NCI-H345 (cell line): ENCODE measurements at places on chromosomes 16 and 17.

DNA sequence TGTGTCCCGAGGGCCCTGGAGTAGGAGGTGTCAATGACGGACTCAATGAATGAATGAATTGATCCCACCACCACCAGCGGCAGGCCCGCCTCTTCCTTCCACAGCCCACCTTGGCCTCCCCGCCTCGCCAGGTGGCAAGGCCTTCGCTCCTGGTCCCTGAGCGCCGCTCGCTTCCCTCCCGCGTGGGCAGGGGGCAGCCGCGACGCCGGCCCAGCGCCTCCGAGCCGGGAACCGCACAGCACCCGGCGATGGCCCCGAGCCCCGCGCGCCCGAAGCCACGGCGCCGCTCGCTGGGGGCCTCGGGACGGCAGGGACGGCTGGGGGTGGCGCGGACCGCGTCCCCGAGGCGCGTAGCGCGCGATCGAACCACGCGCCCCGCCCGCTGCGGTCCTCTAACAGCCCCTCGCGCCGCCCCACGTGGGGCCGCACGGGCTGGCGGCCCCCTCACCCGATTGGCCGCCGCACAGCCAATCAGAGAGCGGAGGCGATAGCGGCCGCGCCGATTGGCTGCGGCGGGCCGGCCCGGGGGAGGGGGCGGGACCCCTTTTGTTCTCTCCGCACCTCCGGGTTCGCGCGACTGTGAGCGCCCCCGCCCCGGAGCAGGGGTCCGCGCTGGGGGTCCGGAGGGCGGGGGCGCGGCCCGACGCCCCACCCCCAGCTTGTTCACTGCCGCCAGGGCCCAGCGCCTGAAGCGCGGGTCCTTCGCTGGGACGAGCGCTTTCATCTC is 31.4 kb downstream of the ACTG1 start:
- DNase-seq = peak; percentile 88

GRCh38 chr17:40525294-40525693 is 23.9 kb upstream of the TNS4 start:
- DNase-seq = no peak

DNA sequence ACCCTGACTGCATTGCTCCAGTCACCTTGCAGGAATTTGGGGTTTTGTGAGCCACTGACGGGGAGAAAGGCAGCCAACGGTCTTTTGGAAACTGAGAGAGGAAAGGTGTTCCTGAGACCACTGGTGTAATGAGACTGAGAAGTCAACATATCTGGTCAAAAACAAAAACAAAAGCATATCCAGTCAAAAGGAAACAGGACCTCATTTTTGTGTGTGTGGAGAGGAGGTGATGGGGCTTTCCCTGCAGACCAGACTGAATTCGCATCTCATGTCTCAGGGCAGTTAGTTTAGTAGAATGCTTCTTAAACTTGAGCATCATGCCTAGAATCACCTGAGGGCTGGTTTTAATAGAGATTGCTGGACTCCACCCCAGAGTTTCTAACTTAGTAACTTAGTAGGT is 198.4 kb downstream of the COPRS start:
- no peak for DNase-seq

GRCh38 chr17:72143245-72143644 is 22.4 kb downstream of the SOX9 start:
- peak; percentile 8 for DNase-seq

DNA sequence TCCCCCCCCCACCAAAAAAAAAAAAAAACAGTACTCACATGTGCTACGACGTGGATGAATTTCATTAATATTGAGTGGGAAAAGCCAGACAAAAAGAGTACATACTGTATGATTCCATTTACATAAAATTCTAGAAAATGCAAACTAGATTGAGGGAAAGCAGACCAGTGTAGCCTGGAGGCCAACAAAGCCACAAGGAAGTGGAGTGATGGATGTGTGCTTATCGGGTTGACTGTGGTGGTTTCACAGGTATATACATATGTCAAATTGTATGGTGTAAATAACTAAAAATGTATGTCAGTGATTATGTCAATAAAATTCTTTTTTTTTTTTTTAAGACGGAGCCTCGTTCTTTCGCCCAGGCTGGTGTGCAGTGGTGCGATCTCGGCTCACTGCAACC is 1.9 kb upstream of the PLD6 start:
- DNase-seq = no peak

DNA sequence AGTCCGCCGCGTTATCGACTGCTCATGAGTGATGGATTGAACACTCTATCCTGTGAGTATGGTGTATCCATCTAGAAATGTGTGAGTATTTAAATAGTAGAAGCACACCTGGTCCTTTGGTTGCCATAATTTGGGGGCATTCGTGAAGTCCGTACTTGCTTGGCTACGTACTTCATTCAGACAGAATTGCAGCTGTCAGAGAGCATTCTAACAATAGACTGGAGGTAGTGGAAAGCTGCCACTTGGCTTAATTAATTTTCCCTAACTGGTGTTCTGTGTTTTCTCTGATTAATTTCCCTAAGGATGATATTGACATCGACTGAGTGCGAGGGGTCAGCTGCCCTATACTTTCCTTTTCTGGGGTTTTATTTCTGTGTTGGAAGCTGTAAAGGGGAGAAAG is 14.1 kb downstream of the RPA1 start:
- no peak for DNase-seq

- DNase-seq = no peak
These were observed 41.2 kb upstream of the NDRG4 start for GRCh38 chr16:58458606-58459343.

GRCh38 chr16:85134076-85134788 is 22.0 kb upstream of the CIBAR2 start:
- no peak for DNase-seq

- no peak for DNase-seq
These were observed 29.2 kb downstream of the CLUH start for GRCh38 chr17:2682176-2682938.

DNA sequence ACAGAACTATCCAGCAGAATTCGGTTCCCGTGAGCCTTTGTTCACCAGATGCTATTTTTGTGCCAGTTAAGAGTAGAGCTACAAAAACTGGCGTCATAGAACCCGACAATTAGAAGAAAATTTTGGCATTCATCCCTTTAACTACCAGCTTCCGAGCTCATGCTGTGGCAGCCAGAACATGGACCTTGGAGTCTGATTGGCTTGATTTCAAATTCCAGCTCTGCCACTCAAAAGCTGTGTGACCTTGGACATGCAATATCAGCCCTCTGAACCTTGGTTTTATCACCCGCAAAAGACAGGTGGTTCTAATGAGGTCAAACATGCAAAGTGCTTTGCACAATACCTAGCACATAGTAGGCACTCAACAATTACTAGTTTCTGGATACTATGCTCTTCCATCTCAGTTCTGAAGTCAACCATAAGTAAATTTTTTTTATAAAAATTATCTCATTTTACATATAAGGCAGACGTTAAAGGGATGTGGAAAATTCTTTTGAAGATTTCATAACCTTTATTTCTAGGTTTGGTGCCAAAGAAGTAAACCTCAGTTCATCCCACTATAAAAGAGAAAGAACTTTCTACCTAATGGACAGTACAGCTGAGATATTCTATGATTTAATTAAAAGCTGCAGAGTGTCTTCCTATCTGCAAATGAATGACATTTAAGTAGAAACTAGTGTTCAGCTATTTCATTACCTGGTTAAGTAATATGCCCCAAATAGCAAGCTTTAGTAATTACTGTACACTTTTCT is 331.5 kb downstream of the HAPSTR1 start:
- DNase-seq = no peak

DNA sequence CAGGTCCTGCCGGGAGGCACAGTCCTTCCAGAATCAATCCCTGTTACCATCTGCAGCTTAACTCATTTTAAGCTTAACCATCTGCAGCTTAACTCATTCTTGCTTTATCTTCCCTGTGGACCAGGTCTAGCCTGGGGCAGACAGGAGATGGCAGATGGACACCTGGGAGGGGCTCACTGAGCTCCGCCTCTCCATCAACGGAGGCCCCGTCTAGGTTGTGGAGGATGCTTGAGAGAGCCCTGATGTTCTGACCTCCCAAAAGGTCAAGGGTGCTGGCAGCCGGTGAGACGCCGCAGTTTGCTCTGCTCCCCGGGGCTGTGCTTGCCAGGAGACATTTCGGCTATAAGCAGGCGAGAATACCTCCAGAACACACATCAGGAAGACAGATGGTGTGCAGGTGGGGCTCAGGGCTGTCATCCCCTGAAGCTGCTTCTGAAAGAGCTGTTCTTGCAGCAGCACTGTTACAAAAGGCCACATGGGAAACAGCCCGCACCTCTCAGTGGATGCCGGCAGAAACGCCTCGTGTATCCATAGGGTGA is 41.3 kb downstream of the BAIAP2 start:
- no peak for DNase-seq

DNA sequence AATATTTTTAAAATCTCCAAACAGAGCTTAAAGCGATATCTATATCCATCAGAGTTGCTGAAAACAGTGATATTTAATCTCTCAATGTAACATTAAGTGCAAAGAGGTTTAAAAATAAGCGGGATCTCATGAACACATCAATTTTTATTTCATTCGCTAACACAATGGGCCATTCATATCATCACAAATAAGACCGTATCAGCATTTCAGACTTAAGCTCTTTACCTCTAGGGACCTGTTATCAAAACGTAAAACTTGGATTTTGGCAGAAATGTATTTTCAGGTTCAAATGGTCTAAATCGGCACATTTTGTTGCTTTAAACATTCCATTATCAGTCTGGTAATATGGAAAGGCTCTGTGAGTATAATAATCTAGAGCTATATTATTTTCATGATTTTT is 77.9 kb downstream of the TOX3 start:
- DNase-seq = no peak

- no peak for DNase-seq
These were observed 389.8 kb downstream of the SEC14L1 start for GRCh38 chr17:77530591-77530990.

DNA sequence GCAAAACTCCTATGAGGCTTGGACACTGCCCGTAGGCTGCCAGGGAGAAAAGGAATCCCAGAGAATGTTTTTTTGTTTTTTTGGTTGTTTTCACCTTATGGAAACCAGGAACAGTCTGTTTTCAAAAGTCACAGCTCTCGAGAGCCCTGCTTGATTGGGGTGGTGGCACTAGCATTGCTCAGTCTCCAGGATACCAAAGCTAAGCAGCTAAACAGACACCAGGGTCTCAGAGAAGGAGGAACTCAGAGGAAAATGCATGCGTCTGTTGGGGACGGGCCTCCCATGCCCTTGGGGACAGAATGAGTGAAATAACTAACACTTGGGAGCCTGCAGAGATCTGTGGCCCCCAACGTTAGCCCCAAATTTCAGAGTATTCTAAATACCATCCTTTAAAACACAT is 178.8 kb downstream of the SOX9 start:
- DNase-seq = no peak

DNA sequence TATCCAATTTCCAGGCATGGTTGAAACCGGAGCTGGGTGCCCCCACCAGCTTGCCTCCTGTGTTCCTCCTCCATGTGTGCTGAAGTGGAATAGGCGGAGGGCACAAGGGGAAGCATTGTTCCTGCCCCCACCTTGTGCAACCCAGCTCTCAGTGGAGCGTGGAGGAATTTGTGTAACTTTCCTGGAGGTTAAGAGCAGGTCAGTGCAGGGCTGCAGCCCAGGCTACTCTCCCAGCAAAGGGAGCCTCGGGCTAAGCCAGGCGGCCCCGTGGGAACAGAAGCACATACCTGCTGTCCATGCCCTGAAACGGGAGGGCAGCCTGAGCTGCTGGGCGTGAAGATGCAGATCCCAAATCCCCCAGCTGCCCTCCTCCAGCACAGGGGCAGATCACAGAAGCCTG is 158.8 kb upstream of the LHX1 start:
- DNase-seq = no peak

DNA sequence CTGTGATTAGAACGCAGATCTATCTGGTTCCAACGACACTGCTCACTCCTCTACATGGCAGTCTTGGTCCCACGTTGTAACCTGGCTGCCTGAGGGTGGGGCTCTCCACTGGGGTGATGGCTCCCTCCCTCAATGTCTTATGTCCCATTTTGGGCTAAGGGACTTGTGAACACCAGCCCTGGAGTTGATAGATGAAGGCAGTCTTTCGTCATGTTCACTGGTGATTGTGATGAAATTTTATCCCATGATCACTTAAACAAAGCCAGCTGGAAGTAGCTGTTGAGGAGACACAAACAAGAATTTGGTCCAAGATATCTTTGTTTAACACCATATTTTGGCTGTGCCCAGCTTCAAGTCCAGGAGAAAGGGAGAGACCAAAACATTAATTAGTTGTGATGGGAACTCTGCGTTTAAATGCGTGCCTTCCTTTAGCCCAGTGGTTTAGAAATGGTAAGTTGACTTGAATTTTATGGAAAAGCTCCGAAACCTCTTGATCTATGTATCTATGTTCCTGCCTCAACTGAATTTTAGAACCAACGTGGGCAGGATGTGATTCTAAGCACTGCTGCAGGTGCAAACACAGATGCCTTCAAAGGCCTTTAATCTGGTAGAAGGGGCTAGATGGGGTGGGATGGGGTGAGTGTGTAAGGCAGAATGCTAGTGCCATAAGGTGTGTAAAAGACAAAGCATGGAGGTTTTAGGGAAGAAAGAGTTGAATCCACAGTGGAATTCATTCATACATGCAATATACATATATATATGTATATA is 186.8 kb upstream of the IRX3 start:
- no peak for DNase-seq

DNA sequence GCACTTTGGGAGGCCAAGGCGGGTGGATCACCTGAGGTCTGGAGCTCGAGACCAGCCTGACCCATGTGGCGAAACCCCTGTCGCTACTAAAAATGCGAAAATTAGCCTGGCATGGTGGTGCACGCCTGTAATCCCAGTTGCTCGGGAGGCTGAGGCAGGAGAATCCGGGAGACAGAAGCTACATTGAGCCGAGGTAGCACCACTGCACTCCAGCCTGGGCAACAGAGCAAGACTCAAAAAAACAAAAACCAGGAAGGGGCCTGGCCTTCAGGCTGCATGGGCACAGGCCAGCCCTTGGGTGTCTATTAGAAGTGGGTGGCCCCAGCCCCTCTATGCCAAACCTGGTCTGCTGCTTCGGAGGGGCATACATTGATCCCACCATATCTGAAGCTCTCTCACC is 56.0 kb downstream of the PSMD12 start:
- DNase-seq = no peak

GRCh38 chr17:77377710-77378235 is 237.0 kb downstream of the SEC14L1 start:
- DNase-seq = no peak

GRCh38 chr16:83473926-83474650 is 333.7 kb upstream of the HSBP1 start:
- DNase-seq = no peak

DNA sequence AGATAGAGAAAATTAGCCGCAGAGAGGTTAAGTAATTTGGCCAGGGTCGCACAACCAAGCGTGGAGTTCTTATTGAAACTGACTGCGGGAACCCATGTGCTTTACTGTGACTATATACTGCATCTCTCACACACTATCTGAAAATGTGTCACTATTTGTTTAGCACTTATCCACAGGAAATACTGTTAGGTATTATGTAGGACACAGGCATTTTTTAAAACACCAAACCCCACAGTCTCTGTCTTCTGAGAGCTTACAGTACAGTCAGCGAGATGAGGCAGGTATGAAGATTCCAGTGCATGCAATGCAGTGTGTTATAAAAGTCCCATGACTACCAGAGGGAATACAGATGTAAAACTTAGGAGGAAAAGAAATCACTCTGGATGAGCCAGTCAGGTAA is 11.3 kb downstream of the RBL2 start:
- no peak for DNase-seq
